ENCODE measurements at places on chromosomes 2 and 18. TPM values are rescaled to one million over a fixed set of nuclear protein-coding genes. Genes with fewer than 3 reads are reported as not detected.

DNA sequence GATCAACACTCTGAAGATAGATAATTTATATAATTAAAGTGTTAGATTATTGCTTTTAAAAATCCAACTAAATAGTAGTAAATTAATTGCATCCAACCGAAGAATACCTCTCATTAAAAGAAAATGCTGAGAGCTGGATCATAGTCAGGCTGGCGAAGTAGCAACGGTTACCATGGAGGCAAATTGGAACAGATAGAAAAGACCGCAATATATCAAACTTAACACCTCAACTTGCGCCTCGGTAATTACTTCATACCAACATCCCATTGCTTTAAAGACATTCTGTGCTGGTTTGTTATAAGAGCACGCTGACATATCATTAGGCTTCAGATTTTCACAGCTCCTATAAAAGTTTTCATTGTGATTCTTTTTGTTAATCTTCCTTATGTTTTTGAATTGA lies 183.8 kb upstream of the ZC3H15 start:
- DNase-seq = no peak

- DNase-seq = no peak
Measured at GRCh38 chr2:28901841-28902240, 7.4 kb downstream of the WDR43 start.

DNA sequence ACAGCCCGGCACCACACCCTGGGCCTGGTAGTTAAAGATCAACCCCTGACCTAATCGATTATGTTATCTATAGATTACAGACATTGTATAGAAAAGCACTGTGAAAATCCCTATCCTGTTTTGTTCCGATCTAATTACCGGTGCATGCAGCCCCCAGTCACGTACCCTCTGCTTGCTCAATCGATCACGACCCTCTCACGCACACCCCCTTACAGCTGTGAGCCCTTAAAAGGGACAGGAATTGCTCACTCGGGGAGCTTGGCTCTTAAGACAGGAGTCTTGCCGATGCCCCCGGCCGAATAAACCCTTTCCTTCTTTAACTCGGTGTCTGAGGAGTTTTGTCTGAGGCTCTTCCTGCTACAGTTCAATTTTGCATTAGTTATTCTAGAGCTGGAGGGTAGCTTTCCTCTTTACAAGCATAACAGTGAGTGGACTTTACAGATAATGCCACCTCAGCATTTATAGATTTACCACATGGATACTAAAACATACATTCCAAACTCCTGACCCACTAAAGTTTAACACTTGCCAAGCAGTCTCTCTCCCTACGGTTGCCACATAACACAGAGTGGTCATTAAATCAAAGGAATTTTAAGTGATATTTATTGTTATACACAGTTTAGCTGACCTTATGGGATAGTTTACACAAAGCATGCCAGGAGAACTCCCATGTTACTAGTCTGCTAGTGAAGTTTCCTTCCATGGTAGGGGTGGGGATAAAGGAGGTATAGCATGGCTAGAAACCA lies 101.0 kb downstream of the EVA1A start:
- peak; percentile 21 for DNase-seq

Gene UGT1A1
- not detected for total RNA-seq

Gene ALPI
- not detected for total RNA-seq

Gene GKN2
- total RNA-seq = not detected

All from HT1080 (cell line).